ENCODE measurements at places on chromosomes 12 and 14. TPM values are rescaled to one million over a fixed set of nuclear protein-coding genes. Genes with fewer than 3 reads are reported as not detected.

DNA sequence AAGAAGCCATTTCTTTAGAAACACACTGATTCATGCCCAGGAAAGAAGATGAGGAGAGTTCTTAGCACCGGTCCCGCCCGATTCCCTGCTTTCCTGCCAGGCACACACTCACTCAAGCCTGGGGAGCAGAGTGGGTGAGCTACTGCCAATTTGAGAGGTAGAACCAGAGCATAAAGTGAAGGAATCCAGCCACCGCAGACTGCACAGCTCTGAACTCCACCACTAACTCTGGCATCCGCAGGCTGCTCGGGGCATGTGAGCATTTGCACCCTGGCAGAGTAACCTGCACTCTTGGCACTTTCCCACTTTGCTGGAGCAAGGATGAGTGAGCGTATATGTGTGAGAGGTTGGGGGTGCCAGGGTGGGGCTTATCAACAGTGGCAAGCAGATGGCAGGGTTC, 4.0 kb upstream of the SYNDIG1L start:
- no peaks in the 10 kb centered on the region for H3K4me1 ChIP-seq
- H3K36me3 ChIP-seq = no peaks in the 10 kb centered on the region
- no peak overlapping the region for H3K4me3 ChIP-seq
- DNase-seq = no peak

DNA sequence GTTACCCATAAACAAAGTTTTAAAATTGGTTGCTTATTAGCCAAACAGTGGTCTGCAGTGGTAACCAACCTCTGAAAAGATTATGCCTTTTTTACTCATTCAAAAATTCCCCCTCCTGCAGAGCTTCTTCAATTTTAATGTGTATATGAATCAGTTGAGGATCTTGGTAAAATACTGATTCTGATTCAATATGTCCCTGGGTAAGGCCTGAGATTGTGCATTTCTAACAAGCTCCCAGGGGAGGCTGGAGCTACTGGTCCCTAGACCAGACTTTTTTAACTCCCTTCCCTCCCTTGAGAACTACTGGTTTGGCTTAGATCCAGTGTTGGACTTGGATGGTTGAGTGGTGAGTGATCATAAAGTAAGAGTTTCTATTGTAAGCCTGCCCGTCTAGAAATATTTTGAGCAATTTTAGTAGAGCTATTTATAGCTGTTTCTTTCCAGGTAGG, 90.2 kb downstream of the FUT8 start:
- no peak overlapping the region for H3K4me3 ChIP-seq
- H3K4me1 ChIP-seq = peaks cover 27% of the 10 kb centered on the region
- H3K27me3 ChIP-seq = no peaks in the 10 kb centered on the region
- peak overlapping the region; percentile 35 for H3K27ac ChIP-seq
- DNase-seq = peak; percentile 57
- H3K36me3 ChIP-seq = peaks cover 12% of the 10 kb centered on the region

GRCh38 chr12:118302053-118302452, 70.7 kb downstream of the TAOK3 start:
- H3K4me1 ChIP-seq = peaks cover 54% of the 10 kb centered on the region
- DNase-seq = peak; percentile 76
- peak overlapping the region; percentile 9 for H3K4me3 ChIP-seq
- peak overlapping the region; percentile 14 for H3K27ac ChIP-seq
- no peaks in the 10 kb centered on the region for H3K36me3 ChIP-seq

DNA sequence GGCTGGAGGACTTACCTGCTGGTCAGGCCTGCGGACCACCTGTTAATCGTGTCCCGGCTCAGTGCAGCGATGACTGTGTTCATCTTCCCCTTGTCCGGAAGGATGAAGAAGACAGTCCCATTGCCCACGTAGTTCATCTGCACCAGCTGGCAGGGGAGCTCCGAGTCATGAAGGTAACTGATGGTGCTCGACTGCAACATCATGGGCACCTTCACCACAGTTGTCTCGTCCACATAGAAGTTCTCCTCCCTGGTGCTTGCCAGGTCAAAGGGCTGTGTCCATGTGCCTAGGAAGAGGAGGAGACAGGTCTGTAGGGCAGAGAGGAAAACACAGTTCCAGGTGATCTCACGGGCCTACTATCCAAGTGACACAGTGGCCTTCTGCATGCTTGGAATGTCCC, 13.4 kb downstream of the SERPINA6 start:
- no peak overlapping the region for H3K27ac ChIP-seq
- no peaks in the 10 kb centered on the region for H3K4me1 ChIP-seq
- H3K27me3 ChIP-seq = no peaks in the 10 kb centered on the region
- no peaks in the 10 kb centered on the region for H3K36me3 ChIP-seq

GRCh38 chr14:90583427-90583826, 186.6 kb downstream of the CALM1 start:
- no peaks in the 10 kb centered on the region for H3K27me3 ChIP-seq
- H3K4me3 ChIP-seq = no peak overlapping the region
- no peak overlapping the region for H3K27ac ChIP-seq

DNA sequence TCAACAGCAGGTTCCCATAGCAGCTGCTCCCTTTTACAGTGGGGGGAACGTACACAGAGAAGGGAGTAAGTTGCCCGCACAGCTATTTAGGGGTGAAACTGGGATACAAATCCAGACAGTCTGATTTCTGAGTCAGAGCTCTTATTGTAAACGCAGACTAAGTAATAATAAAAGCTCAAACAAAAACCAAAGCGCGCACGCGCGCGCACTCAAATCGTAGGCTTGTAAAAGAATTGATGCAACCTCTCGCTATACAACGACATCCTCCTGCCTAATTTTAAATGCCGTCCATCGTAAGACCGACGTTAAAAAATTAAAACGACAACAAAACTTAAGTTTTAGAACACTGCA, 747 bp upstream of the DACT1 start:
- H3K4me3 ChIP-seq = peak overlapping the region; percentile 95
- peaks cover 5% of the 10 kb centered on the region for H3K36me3 ChIP-seq
- DNase-seq = peak; percentile 75

GRCh38 chr12:66127650-66128049, 2.9 kb downstream of the LLPH start:
- H3K36me3 ChIP-seq = peaks cover 63% of the 10 kb centered on the region
- peaks cover 4% of the 10 kb centered on the region for H3K27me3 ChIP-seq
- DNase-seq = no peak

DNA sequence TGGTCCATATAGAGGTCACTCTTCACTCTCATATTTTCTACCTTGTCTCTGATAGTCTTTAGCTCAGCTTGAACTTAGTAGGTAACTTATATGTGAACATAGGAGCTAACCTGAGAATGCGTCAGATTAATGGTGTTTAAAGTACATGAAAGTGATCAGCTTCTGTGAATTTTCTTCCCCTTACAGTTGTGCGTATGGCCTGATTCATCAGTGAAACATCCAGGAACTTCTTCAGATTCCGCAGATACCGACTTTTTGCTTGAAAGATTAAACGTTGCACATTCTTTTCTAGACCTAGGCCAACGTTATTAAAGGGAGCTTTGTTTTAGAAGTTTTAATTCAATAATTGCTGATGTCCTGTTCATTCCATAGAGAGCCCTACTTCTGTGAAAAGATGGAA, 1945.1 kb upstream of the SEL1L start:
- H3K4me3 ChIP-seq = no peak overlapping the region
- no peaks in the 10 kb centered on the region for H3K27me3 ChIP-seq
- H3K36me3 ChIP-seq = no peaks in the 10 kb centered on the region
- no peak for DNase-seq

- no peaks in the 10 kb centered on the region for H3K27me3 ChIP-seq
- no peak overlapping the region for H3K27ac ChIP-seq
- no peaks in the 10 kb centered on the region for H3K4me1 ChIP-seq
- H3K36me3 ChIP-seq = no peaks in the 10 kb centered on the region
- H3K4me3 ChIP-seq = no peak overlapping the region
Measured at GRCh38 chr14:79424462-79424861, 786.8 kb downstream of the DIO2 start.

DNA sequence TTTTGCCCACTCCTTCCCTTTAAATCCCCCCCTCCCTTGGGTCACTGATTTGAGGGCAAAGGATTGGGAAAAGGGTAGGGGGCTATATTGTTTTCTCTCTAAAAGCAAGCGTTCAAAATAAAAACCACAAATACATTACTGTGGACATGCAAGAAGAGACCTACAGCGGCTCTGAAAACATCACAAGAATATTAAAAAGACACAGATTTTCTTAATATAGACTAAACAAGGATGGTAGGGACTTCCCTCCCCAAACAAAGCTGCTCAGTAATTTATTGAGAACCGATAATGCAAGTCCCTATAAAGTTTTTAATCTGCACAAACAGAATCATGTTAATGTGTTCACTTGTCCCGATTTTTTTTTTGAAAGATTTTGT, 12.9 kb downstream of the TBX3 start:
- H3K4me3 ChIP-seq = peak overlapping the region; percentile 99
- H3K36me3 ChIP-seq = peaks cover 61% of the 10 kb centered on the region
- H3K27ac ChIP-seq = peak overlapping the region; percentile 99
- no peak for DNase-seq
- peaks cover 35% of the 10 kb centered on the region for H3K27me3 ChIP-seq

GRCh38 chr12:49824895-49825294, 3.3 kb downstream of the NCKAP5L start:
- H3K27ac ChIP-seq = peak overlapping the region; percentile 75
- no peaks in the 10 kb centered on the region for H3K36me3 ChIP-seq
- H3K27me3 ChIP-seq = peaks cover 2% of the 10 kb centered on the region

DNA sequence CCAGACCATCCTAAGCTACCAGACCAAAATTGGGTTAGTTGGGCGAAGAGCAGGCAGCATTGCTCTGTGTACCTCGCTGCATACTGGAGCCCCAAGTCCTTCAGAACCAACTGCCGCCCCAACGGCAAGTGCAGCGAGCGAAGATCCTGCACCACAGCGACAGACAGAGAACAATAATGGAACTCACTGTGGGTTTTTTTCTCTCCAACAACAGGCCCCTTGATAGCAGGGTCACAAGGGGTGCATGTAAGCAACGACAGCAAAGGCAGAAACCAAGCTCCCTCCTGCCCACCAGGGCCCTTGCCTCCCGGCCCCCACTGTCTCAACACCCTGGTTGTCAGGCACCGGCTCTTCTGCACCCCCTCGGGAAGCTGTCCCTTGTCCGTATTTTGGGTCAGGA, 39.0 kb downstream of the RNF34 start:
- H3K4me3 ChIP-seq = no peak overlapping the region
- H3K27ac ChIP-seq = no peak overlapping the region
- peaks cover 11% of the 10 kb centered on the region for H3K27me3 ChIP-seq

DNA sequence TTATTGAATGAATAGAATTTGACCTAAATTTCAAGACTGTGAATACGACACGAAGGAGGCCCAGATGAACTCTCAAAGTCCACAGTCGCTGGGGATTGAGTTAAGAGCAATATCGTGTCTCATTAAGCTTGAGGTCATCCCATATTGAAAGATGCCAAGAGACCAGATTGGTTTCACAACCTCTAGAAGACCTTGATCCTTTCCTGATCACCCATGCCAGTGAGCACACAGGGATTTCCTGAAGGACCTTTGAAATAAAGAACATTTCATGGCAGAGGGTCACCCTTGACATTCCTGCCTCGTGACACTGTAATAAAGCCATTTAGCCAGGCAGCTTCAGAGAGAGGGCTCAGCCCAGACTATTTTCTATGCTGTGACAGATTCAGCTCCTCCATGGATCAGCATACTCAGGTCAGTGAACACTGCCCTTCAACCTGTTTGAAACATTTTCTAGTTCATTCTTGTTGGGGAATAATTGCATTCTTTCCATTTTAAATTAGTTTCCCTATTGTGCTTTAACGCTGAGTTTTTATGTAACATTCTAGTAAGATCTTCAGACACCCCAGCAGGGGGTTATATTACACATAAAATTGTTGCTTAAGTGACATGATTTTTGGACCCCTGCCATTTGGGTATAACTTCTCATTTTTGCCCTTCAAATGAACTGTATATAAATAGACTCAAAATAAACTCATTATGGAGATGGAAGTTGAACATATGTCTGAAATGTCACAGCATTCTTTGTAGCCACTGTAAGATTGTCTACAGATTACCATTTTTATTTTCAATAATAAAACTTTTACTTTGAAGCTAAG, 213.2 kb downstream of the C12orf50 start:
- no peak overlapping the region for H3K4me3 ChIP-seq
- no peaks in the 10 kb centered on the region for H3K27me3 ChIP-seq
- DNase-seq = no peak
- H3K4me1 ChIP-seq = no peaks in the 10 kb centered on the region
- no peak overlapping the region for H3K27ac ChIP-seq

DNA sequence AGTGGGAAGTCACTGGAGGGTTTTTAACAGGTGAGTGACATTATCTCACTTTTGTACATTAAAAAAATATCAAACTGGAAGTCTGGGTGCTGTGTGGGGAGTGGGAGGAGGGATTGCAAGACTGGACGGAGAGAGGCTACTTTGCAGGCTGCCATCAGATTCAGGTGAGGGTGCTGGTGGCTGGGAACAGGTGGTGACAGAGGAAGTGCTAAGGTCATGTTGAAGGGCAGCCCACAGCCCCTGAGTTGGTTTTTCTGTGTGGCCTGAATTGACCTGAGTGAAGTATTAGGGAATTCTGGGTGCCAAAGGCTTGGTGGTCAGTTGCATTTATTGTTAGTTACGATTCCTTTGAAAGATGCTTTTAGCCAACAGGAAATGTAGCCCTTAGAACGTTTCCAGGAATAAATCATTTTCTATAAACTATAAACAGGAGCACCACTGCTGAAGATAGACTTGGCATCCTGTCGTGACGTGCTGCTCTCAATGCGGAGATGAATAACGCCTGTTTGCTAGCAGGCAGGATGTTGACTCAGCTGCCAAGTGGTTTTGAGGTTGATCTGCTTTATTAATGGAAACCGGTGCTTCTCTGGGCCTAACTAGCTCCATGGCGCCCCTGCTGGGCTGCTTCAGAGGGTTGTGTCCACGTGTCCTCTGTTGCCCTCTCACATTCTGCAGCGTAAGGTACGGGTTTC, 707.5 kb upstream of the TMEM132C start:
- 0 out of 2 replicates have a peak, but pooled peaks cover under 1% of the 10 kb centered on the region for H3K36me3 ChIP-seq
- H3K4me1 ChIP-seq = peaks cover 72% of the 10 kb centered on the region
- H3K27me3 ChIP-seq = no peaks in the 10 kb centered on the region
- peak; percentile 96 for DNase-seq
- peak overlapping the region; percentile 92 for H3K27ac ChIP-seq
- peak overlapping the region; percentile 62 for H3K4me3 ChIP-seq

DNA sequence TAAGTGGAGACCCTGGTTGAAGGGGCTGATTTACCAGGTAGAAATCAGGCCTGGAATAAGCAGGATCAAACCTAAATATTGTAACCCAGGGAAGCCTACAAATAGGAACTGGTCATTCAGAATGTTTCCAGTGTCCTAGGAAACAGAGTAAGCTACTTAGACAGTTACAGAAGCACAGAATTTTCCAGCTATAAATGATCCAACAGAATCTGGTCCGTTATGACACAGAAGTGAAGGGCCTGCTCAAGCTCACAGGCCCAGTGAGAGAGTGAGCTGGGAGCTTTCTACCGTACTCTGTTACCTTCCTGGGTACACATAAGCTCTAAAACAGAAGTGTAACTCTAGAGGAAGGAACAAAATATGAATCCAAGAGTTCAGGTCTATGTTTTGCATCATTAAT, 119.1 kb downstream of the TTC7B start:
- no peak for DNase-seq
- peaks cover 25% of the 10 kb centered on the region for H3K4me1 ChIP-seq
- H3K27ac ChIP-seq = no peak overlapping the region
- no peaks in the 10 kb centered on the region for H3K27me3 ChIP-seq
- H3K36me3 ChIP-seq = no peaks in the 10 kb centered on the region

- DNase-seq = no peak
- H3K36me3 ChIP-seq = no peaks in the 10 kb centered on the region
- H3K4me1 ChIP-seq = no peaks in the 10 kb centered on the region
- no peak overlapping the region for H3K4me3 ChIP-seq
Measured at GRCh38 chr14:54840336-54840735, 62.3 kb downstream of the GCH1 start.

GNB3 gene
- 6.3 TPM for total RNA-seq

CCDC175 gene
- not detected for total RNA-seq

NR2C1 gene
- total RNA-seq = 15.4 TPM

KLHL33 gene
- 0.08 TPM for total RNA-seq

PPP1R1A gene
- not detected for total RNA-seq

AQP6 gene
- not detected for total RNA-seq

BAZ1A gene
- 23.7 TPM for total RNA-seq

LYZ gene
- not detected for total RNA-seq

BIN2 gene
- total RNA-seq = not detected

NYNRIN gene
- 4.0 TPM for total RNA-seq

KRT85 gene
- total RNA-seq = not detected
